ENCODE measurements at places on chromosomes 2 and 18.

DNA sequence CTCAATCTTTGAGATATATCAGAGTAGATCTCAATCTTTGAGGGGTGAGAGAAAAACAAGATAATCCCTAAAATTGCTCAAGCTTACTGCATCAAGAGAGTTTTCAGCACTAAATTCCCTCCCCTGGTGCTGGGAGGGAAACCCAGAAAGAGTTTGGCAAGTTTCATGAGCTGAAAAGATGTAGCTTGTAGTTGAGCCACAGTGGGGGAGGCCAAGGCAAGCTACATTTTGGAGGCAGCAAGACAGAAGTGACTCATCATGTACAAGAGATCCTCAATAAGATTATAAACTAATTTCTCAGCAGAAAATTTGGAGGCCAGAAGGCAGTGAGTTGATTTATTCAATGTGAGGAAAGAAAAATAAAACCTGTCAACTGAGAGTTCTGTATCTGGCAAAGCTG lies 308.2 kb downstream of the PIEZO2 start:
- DNase-seq: no peak

DNA sequence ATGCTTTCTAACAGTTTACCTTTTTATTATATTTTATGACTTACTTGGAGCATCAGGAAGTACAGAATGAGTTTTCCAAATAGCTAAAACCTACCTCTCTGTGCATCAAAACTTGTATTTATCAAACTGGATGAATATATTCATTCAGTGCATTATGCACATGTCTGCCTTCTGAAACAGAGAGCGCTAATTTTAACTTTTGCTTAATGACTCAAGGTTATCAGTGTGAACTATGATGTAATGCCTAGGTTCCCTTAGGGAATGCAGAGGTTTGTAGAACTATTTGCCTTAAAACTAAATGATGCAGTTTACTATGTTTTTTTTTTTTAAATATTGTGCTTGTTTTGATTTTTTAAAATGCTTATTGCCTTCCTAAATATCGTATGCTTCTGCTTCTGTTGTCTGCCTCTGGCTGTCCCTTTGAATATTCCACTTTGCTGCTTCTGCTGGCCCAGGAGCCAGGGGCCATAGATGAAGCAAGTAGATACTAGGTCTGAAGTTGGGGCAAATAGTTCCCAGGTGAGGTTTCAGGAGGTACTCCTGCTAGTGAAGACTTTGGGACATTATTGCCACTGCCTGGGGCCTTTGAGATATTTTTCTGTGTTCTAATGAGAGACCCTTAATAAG lies 16.5 kb downstream of the TMEM178A start:
- DNase-seq: no peak

DNA sequence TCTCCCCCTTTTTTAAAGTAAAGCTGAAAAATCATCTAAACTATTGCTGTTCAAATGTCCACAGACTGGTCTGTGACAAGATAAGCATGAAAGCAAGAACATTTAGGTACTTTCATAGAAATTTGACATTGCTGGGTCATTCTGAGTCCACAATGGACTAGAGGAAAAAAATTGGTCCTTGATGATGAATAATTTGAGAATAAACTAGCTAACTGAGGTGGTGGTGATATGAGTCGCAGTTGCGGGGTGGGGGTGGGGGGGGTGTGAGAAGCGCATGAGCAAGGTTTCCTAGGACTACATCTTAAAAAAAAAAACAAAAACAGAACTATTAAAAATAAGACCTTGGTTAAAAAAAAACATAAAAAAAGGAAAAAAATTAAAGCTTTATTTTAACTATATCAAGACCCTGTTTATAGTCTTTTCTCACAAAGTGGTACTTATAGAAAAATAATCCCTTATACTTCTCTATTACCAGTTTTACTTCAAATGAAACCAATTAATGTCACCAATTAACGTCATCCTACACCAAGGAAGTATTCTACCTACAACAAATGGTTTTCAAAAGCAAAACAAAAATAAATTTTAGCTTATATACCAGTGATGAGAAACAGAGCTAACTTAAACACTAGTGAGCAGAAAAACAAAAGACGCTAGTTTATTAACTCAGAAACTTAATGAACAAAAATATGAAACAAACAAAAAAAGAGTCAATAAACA lies 88.1 kb downstream of the ASXL2 start:
- no peak for DNase-seq

- peak; percentile 93 for DNase-seq
Measured at GRCh38 chr2:75311993-75312392, 112.7 kb upstream of the TACR1 start.

GRCh38 chr18:4578449-4578848 lies 123.3 kb upstream of the DLGAP1 start:
- no peak for DNase-seq

GRCh38 chr2:671072-671471 lies 6.1 kb downstream of the TMEM18 start:
- DNase-seq: no peak

DNA sequence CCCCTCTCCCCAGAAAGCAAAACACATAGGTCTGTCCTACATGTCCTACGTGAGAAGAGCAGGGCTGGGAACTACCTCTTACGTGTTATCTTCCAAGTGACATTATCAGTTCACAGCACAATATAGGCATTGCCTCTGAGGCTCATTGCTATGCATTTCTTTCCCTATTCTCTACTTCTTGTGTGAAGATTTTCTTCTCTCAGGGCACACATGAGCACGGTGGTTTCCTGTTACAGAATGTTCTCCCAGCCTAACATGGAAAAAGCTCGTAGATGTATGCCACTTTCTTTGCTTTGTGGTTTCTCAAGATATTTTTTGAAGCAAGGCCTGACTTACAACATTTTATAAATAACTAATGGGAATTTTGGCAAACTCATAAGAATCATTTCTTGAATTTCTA lies 19.4 kb upstream of the DSC3 start:
- DNase-seq: no peak

DNA sequence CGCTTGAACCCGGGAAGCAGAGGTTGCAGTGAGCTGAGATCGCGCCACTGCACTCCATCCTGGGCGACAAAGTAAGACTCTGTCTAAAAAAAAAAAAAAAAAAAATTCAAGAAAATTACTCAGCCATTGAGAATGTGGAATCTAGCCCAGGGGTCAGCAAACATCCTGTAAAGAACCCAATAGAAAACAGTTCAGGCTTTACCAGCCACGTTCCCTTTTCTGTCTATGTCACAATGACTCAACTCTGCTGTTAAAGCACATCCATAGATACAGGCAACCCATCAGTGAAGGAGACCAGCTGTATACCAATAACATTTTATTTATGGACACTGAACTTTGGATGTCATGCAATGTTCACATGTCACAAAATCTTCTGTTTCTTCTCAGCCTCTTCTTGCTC lies 435.6 kb upstream of the GYPC start:
- no peak for DNase-seq

- no peak for DNase-seq
Measured at GRCh38 chr2:121545257-121545656, 14.6 kb downstream of the RNU4ATAC start.

- DNase-seq: no peak
Measured at GRCh38 chr2:9590641-9591040, 35.0 kb upstream of the ADAM17 start.

DNA sequence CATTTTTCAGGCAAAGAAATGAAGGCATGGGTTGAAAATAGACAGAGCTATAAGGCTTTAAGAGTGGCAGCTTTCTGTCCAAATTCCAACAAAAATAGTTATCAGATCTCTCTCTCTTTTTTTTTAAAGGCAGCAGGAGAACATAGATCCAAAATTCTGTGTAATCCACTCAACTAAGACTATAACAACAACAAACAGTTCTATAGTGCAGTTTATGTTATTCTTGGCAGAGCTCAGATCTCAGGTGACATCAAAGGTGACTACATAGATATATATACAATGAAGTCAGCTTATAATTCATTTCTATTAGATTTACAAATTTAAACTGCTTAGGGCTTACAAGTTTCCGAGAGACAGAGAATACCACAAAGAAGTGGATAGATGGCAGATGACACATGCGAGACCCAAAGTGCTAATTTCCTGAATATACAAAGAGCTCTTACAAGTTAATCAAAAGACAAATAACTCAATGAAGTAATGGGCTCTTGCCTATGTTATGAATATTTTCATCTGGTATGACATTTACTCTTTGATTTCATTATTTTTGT lies 223.2 kb downstream of the BCL2 start:
- DNase-seq: no peak

All from MM.1S (cell line).